ENCODE measurements at places on chromosomes 1 and 21.

DNA sequence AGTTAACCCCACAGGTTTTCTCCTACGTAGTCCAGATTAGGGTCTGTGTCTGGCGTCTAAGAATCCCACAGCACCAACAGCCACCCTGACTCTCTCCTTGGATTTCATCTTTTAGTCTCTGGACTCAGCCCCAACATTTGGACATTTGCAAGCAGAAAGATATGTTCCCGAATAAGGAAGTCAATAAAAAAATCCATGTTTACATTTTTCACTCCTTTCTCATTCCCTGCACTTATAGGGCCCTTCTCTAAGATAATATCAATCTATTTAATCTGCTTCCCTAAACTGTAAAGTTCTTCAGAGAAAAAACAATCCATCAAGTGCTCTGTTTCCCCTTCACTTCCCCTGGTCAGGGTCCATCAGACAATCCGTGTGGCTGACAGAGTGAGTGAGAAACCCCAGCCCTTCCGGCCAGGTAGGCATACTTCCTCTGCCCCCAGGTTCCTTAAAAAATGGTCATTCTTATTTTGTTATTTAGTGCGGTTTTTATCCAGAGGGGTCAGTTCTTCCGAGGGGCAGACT, 105.9 kb upstream of the CDC42BPA start:
- DNase-seq: no peak

DNA sequence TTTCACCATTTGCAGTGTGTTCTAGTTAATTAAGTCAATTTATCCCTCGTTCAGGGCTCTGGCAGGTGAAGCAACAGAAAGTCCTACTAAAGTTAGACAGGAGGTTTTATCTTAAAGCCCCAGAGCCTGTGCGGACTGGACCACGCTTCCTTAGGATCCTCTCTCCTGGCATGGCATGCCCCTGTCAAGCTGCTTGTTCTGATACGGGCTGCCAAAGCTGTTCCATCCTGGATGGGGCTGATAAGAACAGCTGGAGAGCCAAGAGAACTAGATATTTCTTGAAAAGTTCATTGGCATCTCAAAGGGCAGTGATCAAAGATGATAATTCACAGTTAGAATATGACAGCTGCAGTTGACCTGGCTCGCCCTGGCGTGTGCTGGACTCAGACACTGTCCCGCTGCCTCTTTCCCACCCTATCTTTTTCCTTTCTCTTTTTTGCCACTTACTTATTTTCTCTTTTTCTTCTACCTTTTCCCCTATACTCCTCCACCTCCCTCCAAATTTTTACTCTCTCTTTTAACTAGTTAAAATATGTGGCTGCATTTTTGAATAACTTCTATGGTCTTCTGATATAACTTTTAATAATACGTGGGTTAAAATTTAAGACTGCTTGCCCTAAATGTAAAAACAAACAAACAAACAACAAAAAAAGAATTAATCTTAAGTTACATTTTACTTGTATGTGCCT, 96.7 kb downstream of the ABCA4 start:
- DNase-seq: no peak

- DNase-seq: no peak
These were observed 18.4 kb downstream of the SYT2 start for GRCh38 chr1:202691816-202692215.

GRCh38 chr1:186633116-186633515, 47.1 kb downstream of the PTGS2 start:
- DNase-seq: no peak

DNA sequence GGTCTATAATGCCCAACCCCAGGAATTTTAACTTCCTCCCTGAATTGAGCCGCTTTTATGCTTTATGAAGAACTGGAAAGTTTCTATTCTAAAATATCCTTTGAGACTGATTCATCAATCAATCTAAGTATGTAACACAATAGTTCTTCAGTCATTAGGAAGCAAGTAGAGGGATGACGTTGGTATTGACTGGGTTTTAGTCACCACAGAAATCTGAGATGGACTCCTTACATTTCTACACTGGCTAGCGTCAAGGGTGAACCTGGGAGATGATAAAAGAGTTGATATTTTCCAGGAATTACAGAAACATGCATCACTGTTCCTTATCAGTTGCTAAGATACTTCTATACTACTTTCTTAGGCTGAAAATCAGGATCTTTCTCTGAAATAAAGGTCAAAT, 308.0 kb downstream of the HMCN1 start:
- DNase-seq: no peak

GRCh38 chr1:244862354-244862698, 2.0 kb downstream of the HNRNPU start:
- no peak for DNase-seq

DNA sequence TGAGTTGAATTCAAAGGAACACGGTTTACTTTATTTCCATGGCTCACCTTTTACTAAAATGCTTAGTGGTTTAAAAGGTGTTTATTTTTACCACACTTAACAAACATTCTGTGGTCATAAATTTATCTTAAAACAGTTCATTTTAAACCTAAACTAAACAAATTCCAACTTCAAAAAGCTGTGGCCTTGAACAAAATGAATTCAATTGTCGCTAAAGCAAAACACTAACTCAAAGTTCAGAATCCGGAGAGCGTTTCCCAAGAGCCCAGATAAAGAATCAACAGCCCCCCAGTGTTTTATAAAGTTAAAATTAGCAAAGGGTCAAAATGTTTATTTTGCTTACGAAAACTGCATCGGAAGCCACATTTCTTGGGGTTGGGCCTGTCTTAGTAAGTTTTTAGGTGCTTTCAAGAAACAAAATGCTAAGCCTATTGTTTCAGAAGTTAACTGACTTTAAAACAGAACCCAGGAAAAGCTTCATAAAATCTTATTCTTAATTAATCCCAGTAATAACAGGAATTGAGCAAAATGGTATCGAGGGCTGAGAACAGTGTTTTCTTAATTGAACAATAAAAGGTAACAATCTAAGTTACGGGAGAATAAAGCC, 1.3 kb downstream of the PUM1 start:
- DNase-seq: no peak

- no peak for DNase-seq
These were observed 80.2 kb upstream of the GREM2 start for GRCh38 chr1:240691909-240692705.

GRCh38 chr1:147598621-147599361, 57.5 kb downstream of the BCL9 start:
- no peak for DNase-seq

- DNase-seq: no peak
These were observed 71.3 kb downstream of the AHCTF1 start for GRCh38 chr1:246860401-246860800.

GRCh38 chr1:58861076-58861475, 77.2 kb upstream of the JUN start:
- no peak for DNase-seq

- DNase-seq: no peak
These were observed 37.3 kb upstream of the STUM start for GRCh38 chr1:226511296-226511695.

DNA sequence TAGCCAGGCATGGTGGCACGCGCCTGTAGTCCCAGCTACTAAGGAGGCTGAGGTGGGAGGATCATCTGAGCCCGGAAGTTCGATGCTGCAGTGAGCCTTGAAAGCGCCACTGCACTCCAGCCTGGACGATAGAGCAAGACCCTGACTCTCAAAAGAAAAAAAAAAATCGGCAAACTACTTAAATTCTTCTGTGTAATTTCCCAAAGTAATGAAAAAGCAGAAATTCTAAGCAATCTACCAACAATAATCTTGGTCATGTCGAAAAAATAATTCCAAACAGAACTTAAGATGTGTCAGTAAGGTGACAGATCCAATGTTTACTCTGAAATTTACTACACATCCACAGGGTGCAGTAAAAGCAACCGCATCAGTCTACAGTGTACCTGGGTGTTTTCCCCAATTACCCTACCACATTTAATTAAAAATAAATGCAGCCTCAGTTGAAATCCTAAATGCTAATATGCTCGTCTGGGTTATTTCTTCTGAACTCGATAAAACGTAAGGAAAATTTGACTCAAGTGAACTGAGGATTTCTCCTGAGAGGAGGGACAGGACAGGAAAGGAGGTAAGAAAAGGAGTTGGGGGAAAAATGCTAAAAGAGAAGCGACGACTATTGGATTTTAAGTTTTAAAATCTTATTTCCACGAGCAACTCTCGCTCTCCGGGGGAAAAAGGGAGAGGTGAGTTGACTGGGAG, 801 bp downstream of the EPRS1 start:
- DNase-seq: no peak

DNA sequence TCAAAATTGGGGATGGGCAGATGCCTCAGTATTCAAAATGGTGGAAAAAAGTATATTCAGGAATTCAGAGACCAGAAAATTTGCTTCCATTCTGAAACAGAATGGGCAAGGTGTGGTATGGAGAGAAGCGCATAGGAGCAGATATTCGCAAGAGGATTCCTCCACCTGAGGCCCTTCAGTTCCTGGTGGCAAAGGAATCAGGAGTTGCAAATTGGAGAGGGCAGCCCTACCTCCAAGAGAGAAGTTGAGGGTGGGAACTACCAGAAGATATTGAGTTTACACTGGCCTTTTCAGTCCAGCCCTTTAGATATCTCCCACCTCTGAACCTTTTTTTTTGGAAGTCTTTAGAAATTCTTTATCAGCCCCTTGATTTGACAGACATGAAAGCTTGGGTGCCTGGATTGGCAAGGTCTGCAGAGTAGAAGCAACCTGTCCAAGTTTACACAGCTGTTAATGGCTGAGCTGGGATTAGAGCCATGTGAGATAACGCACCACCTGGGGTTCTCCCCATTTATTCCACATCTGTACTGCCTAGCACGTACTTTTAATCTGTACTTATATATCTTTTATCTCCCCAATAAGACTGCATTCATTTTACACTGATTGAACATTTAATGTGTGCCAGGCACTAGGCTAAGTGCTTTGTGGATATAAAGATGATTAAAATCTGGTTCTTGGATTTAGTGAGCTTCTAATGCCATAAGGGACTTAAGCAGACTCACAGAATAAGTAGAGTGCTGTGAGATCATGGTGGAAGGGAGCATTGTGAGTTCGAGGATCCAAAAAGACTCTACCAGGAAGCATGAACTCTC, 99.5 kb downstream of the NGF start:
- DNase-seq: no peak

DNA sequence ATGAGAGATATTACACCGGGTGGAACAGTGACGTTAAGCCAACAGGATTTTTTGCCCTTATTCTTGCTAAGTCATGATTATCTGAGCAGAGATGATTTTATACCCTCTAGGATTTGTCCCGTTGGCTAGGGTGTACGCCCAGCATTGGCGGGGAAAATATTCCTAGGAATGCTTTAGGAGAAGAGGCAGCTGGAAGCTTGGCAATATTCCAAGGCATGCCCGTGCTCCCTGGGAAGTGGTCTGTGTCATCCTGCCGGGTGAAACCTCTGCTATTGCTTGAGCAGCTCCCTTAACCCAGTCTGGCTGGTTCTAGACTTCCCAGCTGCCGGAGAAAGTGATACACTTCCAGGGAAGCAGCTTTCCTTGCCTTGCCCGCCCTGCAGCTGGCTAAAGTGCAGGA, 16.2 kb downstream of the CHRNB2 start:
- DNase-seq: no peak

- DNase-seq: no peak
These were observed 68.1 kb downstream of the PAPPA2 start for GRCh38 chr1:176531036-176531435.

DNA sequence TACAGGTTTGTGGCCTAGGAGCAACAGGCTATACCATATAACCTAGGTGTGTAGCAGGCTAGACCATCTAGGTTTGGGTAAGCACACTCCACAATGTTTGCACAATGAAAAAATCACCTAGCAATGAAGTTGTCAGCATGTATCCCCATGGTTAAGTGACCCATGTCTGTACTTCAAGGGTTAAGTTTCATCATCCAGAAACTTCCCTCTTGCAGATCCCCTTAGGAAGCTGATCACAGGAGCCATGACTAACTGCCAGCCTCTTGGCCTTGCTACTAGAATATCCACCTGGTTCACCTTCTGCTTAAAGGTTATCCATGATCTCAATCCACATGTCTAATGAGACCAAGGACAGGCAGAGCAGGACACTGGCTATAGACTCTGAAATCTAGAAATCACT, 3.5 kb upstream of the UBXN10 start:
- no peak for DNase-seq

DNA sequence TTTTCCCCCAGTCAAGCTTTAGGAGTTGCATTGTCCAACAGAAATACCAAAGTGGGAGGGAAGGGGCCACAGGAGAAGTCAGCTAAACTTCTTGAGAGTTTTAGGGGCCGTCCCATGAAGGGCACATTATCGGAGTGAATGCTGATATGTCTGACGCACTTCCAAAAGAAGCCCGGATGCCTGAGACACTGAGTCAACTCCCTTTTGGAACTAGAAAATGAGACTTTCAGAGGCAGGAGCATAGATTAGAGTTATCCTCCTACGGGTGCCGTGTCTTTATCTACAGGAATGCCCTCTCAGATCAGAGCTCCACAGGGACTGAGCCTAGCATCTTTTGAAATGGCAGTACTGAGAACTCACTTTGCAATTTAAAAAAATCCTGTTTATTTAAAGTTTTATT, 13.1 kb downstream of the ACTN2 start:
- DNase-seq: no peak

DNA sequence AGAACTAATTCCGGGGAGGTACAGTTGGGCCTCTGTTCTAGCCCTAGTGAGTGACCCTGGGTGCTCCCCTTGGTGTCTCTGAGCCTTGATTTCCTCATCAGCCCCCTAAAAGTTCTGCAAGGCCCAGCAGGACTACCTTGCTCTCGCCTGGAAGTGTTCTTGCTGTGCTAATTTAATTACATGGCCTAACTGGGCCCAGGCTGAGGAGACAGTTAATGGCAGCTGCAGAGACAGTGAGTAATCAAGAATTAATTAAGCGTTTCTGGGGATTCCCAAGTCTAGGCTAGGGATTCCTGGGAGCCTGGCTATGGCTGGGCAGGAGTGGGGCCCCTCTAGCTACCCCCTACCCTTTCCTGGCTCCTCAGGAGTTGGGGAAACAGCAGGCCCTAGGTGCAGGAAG, 24.7 kb upstream of the DMBX1 start:
- DNase-seq: no peak

GRCh38 chr1:112393631-112393974, 2.4 kb upstream of the CTTNBP2NL start:
- no peak for DNase-seq

DNA sequence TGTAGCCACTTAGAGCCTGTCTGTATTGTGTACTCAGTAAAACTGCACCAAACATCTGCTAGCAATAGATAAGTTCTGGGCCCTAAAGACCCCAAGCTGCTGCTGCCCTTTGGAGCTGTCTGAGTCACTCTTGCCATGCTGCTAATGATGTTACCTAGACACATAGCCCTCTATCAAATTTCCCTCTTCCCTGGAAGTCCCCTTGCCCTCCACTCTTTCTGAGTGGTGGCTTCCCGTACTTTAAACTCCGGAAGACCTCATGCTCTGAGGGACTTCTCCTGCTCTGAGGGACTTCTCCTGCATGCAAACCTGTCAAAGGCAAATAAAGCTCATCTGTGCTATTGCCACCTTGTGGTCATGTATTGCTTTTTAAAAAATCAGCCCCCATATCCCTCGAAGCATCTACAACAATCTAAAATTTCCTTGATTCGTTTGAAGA, 34.0 kb downstream of the FH start:
- no peak for DNase-seq

- DNase-seq: no peak
These were observed 66.8 kb downstream of the SLC27A3 start for GRCh38 chr1:153842006-153842471.

- DNase-seq: no peak
These were observed 38.0 kb upstream of the SERBP1 start for GRCh38 chr1:67468066-67468718.

All from stimulated activated naive CD4-positive, alpha-beta T cell treated with Interleukin-2 at 50 U/mL for 16 hours (primary cell).